ENCODE measurements at places on chromosomes 4 and X.

DNA sequence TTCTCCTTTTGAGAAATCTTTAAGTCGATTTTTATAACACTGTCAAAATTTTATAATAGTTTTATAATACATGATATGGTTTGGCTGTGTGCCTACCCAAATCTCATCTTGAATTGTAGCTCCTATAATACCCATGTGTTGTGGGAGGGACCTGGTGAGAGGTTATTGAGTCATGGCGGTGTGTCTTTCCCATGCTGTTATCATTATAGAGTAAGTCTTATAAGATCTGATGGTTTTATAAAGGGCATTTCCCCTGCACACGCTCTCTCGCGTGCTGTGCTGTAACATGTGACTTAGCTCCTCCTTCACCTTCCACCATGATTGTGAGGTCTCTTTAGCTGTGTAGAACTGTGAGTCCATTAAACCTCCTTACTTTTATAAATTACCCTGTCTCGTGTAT is 364.0 kb upstream of the SPANXN4 start:
- no peak for DNase-seq

- no peak for DNase-seq
Measured at GRCh38 chr4:19304028-19304427, 947.7 kb upstream of the SLIT2 start.

GRCh38 chrX:147403040-147403439 is 508.7 kb upstream of the FMR1 start:
- DNase-seq = no peak

GRCh38 chr4:105637408-105638176 is 70.9 kb downstream of the INTS12 start:
- DNase-seq = no peak

DNA sequence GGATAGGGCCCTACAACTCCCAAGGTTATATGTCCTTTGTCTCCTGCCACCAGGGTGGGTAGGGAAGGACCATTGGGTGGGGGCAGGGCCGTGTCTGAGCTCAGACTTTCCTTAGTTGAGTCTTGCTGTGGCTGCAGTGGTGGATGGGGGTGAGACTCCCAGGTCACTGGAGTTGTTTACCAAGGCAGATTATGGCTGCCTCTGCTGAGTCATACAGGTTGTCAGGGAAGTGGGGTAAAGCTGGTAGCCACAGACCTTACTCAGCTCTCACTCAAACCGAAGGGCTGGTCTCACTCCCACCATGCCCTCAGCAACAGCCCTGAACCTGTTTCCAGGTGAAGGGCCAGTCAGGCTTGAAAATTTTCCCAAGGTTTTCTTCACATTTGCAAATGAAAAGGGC is 58.8 kb upstream of the FAAH2 start:
- DNase-seq = no peak

DNA sequence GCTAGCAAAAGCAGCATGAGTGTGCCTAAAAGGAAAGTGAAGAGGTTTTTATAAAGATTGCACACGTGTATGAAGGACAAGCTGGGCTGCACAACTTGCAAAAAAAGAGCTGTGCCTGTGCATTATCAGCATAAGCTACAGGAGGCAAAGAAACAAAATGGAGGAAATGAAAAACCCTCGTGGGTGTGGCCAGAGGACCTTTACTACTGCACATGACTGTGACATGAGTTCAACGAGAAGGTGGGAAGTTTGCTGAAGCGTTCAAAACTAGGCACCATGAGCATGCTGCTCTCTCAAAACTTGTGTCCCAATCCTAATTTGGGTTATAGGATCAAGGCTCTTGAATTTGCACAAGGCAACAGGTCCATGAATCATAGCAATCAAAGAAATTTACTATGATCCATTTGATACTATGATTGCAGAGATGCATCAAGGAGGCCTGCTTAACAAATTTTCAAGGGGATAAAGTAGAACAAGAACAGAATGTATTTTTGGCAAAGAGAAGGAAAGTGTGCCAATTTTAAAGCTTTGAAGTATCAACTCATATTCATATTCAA is 38.1 kb upstream of the CXorf38 start:
- DNase-seq = peak; percentile 8

GRCh38 chr4:150982557-150983233 is 32.4 kb downstream of the LRBA start:
- no peak for DNase-seq

- DNase-seq = no peak
Measured at GRCh38 chr4:54645830-54646229, 11.9 kb upstream of the KIT start.

GRCh38 chrX:110015915-110016314 is 13.0 kb downstream of the TMEM164 start:
- DNase-seq = no peak

- DNase-seq = no peak
Measured at GRCh38 chr4:13920111-13920875, 292.8 kb upstream of the BOD1L1 start.

GRCh38 chr4:18390655-18391353 is 369.2 kb upstream of the LCORL start:
- DNase-seq = no peak

DNA sequence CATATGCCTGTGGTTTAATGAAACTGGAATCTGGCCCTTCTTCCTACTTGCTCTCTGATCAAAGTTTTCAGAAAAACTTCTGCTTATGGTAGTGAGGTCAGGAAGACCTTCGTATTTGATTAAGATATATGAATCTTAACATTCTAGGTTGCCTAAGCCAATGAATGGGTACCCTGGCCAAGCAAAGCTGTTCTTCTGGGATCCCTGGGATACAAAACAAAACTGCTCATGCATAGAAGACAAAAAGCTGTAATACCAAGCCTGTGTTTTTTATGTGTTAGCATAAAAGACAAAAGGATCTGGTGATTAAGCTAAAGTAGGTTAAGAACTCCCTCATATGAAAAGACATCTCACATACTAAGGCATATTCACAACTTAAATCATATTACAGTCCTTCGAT is 21.6 kb downstream of the ANKRD17 start:
- no peak for DNase-seq

GRCh38 chr4:48693856-48694574 is 86.1 kb downstream of the FRYL start:
- no peak for DNase-seq

- no peak for DNase-seq
Measured at GRCh38 chr4:87060957-87061356, 126.1 kb downstream of the AFF1 start.
